MCF 10A (cell line): ENCODE measurements at places on chromosomes 7 and 10.
A peak's percentile ranks its signal among the peaks of the same experiment; 100 is the strongest.

- peak; percentile 30 for DNase-seq
These were observed 137.6 kb downstream of the C10orf105 start for GRCh38 chr10:71582019-71582418.

DNA sequence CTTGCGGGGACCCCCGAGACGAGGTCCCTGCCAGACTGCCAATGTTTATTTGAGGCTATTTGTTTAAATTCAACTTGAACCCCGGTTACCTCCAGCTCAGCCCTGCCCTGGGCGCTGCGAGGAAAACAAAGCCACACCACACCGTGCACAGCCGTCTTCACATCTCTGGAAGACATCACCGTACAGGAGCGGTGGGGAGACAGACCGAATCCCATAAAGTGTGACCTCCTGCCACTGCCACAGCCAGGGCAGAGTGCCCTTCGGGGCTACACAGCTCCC lies 40.0 kb downstream of the PRKAG2 start:
- DNase-seq = no peak

GRCh38 chr10:43263551-43264343 lies 3.1 kb downstream of the RASGEF1A start:
- DNase-seq = no peak

DNA sequence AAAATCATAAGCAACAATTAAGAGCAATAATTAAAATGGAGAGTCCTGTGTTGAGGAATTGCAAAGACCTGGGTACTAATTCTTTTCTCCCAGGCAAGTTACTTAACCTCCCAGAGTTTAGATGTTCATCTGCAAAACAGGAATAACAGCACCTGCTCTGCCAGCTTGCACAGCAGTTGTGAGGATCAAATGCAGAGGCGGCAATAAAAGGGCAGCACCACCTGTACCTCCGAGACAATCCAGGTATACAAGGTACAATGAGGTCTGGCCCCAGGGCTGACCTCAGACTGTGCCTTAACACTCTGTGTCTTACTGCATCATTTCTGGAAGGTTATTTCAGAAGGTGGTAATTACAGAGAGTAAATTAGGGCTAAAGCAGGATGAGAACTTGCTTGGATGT lies 14.5 kb upstream of the FAM204A start:
- DNase-seq = no peak

DNA sequence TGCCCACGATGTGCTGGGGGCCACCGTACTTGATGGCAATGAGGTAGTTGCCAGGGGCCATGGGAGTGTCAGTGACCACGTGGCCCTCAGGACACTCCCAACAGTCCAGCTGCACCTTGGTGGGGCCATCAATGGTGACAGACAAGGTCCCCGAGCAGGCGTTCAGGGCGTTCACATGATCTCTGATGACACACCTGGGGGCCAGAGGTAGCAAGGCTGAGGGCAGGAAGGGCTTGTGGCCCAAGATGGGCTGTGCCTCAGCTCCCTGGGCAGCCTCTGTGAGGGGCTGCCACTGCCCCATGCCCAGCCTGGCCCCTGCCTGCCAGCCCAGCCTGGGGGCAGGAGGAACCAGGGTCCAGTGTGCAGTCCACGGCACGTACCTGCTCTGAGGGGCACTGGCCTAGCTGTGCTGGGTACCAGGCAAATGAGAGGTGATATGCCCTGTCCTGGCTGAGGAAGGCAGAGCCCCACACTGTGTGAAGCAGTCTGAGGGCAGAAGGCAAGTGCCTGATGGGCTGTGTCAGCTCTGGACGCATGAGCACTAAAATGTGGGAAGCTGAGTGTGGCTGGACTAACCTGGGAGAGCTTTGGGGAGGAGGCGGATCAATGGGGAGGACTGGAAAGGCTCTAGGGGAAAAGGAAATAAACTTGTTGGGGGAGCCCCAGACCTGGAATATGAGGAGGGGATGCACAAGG lies 3.5 kb upstream of the KCP start:
- DNase-seq = no peak

DNA sequence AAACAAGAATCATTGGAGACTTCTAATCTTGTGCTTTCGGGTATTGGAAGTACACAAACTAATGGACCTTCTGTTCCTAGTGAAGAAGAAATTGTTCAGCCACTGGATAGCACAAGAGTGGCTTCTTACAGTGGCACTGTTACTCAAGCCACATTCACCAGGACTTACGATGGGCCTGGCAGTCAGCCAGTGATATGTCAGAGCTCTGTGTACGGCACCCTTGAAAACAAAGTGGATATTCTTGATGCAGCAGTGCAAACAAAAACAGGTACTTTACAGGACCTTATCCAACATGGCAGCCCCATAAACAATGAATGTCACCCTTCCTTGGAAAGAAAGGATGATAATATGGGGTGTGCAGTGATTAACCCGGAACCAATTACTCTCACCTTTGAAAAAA lies 61.6 kb downstream of the TASOR2 start:
- DNase-seq = no peak

GRCh38 chr10:110324805-110325280 lies 20.1 kb upstream of the SMNDC1 start:
- no peak for DNase-seq

GRCh38 chr7:36746347-36746746 lies 22.1 kb upstream of the AOAH start:
- no peak for DNase-seq

- no peak for DNase-seq
These were observed 24.7 kb upstream of the PRKAR1B start for GRCh38 chr7:751826-752225.

GRCh38 chr7:33726582-33726981 lies 178.8 kb upstream of the BMPER start:
- no peak for DNase-seq

- no peak for DNase-seq
These were observed 711.3 kb downstream of the GRM8 start for GRCh38 chr7:126541406-126541805.

- DNase-seq = peak; percentile 10
These were observed 51.0 kb upstream of the NKX6-2 start for GRCh38 chr10:132836832-132837540.
